Smooth muscle cell of the pulmonary artery (primary cell): ENCODE measurements at places on chromosomes 6 and 20. TPM values are rescaled to one million over a fixed set of nuclear protein-coding genes. Genes with fewer than 3 reads are reported as not detected.

TGM3 gene
- total RNA-seq: not detected in 2 replicates

BMP5 gene
- total RNA-seq: 0.03 and 1.8 TPM in 2 replicates

PPIL1 gene
- 19.4 and 24.3 TPM in 2 replicates for total RNA-seq

TEAD3 gene
- 16.1 and 16.2 TPM in 2 replicates for total RNA-seq

BHLHE23 gene
- not detected in 2 replicates for total RNA-seq

MDFI gene
- total RNA-seq: 0.26 and 0.33 TPM in 2 replicates

RFX6 gene
- not detected in 2 replicates for total RNA-seq

ZNF133 gene
- total RNA-seq: 21.7 and 23.0 TPM in 2 replicates

RNGTT gene
- total RNA-seq: 16.4 and 17.9 TPM in 2 replicates

CBLN4 gene
- total RNA-seq: not detected in 2 replicates

VSX1 gene
- not detected in 2 replicates for total RNA-seq

RREB1 gene
- total RNA-seq: 16.6 and 20.6 TPM in 2 replicates

FRMD1 gene
- total RNA-seq: not detected in 2 replicates

IYD gene
- total RNA-seq: under 0.01 TPM in 1 of 2 replicates, not detected in the other

RIMS1 gene
- 2.3 and 3.6 TPM in 2 replicates for total RNA-seq

MARCKS gene
- total RNA-seq: 101 and 155 TPM in 2 replicates

OOEP gene
- 0.13 and 0.30 TPM in 2 replicates for total RNA-seq

NOP56 gene
- total RNA-seq: 80.0 and 122 TPM in 2 replicates

ENPP3 gene
- 0.13 and 0.23 TPM in 2 replicates for total RNA-seq

PKHD1 gene
- total RNA-seq: not detected in 2 replicates

GABRR1 gene
- total RNA-seq: not detected in 2 replicates

MYLK2 gene
- total RNA-seq: 0.07 and 0.10 TPM in 2 replicates

SLC17A1 gene
- total RNA-seq: not detected in 2 replicates

PCMT1 gene
- total RNA-seq: 80.2 and 104 TPM in 2 replicates

MUCL3 gene
- not detected in 2 replicates for total RNA-seq

DCDC2 gene
- 0.03 TPM in 1 of 2 replicates, not detected in the other for total RNA-seq

SULF2 gene
- 8.1 and 20.9 TPM in 2 replicates for total RNA-seq

TINAG gene
- not detected in 2 replicates for total RNA-seq

LGSN gene
- total RNA-seq: 0.07 TPM in 1 of 2 replicates, not detected in the other

SYCP2 gene
- total RNA-seq: 0.36 and 1.2 TPM in 2 replicates

GOPC gene
- 51.5 and 56.3 TPM in 2 replicates for total RNA-seq

HMGN3 gene
- total RNA-seq: 18.1 and 35.6 TPM in 2 replicates

PCSK2 gene
- 0.07 TPM in 1 of 2 replicates, not detected in the other for total RNA-seq

PLA2G7 gene
- not detected in 2 replicates for total RNA-seq

TTBK1 gene
- total RNA-seq: 0.07 TPM in 1 of 2 replicates, not detected in the other

E2F1 gene
- 4.3 and 4.6 TPM in 2 replicates for total RNA-seq

ADGRF1 gene
- not detected in 2 replicates for total RNA-seq

APCDD1L gene
- total RNA-seq: 28.7 and 173 TPM in 2 replicates

HSPA1L gene
- 1.9 and 2.2 TPM in 2 replicates for total RNA-seq

GPR6 gene
- total RNA-seq: not detected in 2 replicates

BPI gene
- 0.13 and 0.30 TPM in 2 replicates for total RNA-seq

NRSN1 gene
- total RNA-seq: not detected in 2 replicates

DTD1 gene
- 40.1 and 48.6 TPM in 2 replicates for total RNA-seq

CPXM1 gene
- total RNA-seq: 0.33 TPM in 1 of 2 replicates, not detected in the other

SNPH gene
- 12.0 and 21.3 TPM in 2 replicates for total RNA-seq

NHSL1 gene
- total RNA-seq: 3.9 and 5.6 TPM in 2 replicates

CDH26 gene
- 0.17 and 0.59 TPM in 2 replicates for total RNA-seq

RIPOR3 gene
- total RNA-seq: 0.33 and 0.73 TPM in 2 replicates

MICB gene
- 14.8 and 15.8 TPM in 2 replicates for total RNA-seq

TNFAIP3 gene
- total RNA-seq: 31.6 and 54.5 TPM in 2 replicates

CDSN gene
- total RNA-seq: not detected in 2 replicates

CYP24A1 gene
- total RNA-seq: 0.20 and 0.26 TPM in 2 replicates

WFDC10B gene
- total RNA-seq: 0.26 TPM in 1 of 2 replicates, not detected in the other

CCR6 gene
- not detected in 2 replicates for total RNA-seq

ETV7 gene
- 0.59 and 0.79 TPM in 2 replicates for total RNA-seq

PLCB1 gene
- 15.6 and 17.7 TPM in 2 replicates for total RNA-seq

MEP1A gene
- total RNA-seq: not detected in 2 replicates
